Neural crest cell (in vitro differentiated cells): ENCODE measurements at places on chromosomes 2 and 18. TPM values are rescaled to one million over a fixed set of nuclear protein-coding genes. Genes with fewer than 3 reads are reported as not detected.

The CTAGE1 gene
- total RNA-seq = not detected in 2 replicates

- DNase-seq = no peak
These were observed 7.2 kb upstream of the LBH start for GRCh38 chr2:30224151-30224550.

The RAB6C gene
- 0.16 TPM in 1 of 2 replicates, not detected in the other for total RNA-seq

GRCh38 chr2:9740382-9741073 is 102.7 kb upstream of the TAF1B start:
- DNase-seq = no peak
